ENCODE measurements at places on chromosomes 3 and 15.

- DNase-seq, result peak; percentile 19
Measured at GRCh38 chr15:68298882-68299381, 21.4 kb downstream of the FEM1B start.

GRCh38 chr15:49423901-49424550 lies 984 bp downstream of the FGF7 start:
- DNase-seq, result no peak

DNA sequence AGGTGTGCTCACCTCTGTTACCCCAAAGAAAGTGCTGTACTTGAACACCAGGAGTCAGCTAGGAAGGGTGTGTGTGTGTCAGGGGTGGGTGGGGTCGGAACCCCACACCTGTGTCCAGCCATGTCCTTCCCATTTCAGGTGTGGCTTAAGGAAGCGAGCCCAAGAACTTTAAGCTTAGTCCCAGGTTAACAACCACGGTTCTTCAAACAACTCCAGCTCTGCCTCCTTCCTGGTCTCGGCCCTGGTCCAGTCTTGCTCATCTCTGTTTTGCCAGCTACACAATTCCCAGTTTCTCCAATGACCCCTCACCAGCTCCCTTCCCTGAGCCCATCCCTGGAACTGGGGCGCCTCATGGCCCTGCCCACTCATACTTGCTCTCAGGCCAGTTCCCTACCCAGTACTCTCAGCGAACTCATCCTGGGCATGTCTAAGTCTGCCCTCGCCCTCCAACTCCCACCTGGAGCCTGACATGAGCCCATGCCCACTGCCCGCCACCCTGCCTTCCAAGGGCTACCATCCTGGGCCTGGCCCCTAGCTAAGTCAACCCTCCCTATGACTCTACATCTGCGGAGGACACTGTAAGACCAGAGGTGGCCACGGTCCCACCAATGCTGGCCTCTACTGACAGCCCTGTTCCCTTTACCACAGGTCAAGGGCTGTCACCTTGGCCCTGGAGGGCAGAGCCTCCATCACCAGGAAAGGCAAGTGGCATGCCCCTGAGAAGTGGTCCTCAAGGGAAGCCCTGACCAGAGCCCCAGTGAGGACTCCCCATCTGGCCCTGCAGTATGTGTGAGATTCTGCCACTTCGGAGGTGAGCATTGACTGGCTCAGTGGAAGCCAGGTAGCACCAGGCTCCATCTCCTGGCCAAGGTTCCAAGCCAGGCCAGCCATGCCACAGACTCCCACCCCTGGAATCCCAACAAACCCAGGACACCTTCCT lies 9.2 kb downstream of the POC1A start:
- no peak for DNase-seq

GRCh38 chr3:170162630-170163029 lies 18.9 kb downstream of the PHC3 start:
- no peak for DNase-seq

DNA sequence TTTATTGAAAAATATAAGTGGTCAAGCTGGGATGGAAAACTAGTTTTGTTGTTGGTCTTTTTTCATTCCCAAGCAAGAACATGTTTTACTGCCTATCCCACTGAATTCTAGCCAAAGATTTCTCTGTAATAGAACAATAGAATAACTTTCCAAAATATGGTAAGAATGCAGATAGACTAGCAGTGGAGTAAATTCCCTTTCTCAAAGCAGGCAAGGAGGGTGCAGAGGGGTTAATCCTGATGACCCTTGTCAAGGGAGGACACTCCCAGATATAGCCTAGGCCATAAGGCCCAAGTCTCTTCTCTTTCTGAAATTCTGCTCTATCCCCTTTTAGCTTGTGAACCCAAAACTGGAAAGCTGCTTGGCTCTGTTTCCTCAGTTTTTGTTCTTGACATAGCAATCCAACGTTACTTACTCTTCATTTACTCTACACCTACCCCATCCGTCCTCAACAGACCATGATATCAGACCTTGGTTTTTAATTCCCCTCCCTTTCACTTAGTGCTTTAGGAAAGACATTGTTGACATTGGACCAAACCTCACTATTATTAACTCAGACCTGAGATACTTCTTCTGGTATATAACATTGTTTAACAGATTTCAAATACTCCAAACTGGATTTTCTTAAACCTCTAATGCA lies 453.6 kb upstream of the THBS1 start:
- DNase-seq, result no peak

DNA sequence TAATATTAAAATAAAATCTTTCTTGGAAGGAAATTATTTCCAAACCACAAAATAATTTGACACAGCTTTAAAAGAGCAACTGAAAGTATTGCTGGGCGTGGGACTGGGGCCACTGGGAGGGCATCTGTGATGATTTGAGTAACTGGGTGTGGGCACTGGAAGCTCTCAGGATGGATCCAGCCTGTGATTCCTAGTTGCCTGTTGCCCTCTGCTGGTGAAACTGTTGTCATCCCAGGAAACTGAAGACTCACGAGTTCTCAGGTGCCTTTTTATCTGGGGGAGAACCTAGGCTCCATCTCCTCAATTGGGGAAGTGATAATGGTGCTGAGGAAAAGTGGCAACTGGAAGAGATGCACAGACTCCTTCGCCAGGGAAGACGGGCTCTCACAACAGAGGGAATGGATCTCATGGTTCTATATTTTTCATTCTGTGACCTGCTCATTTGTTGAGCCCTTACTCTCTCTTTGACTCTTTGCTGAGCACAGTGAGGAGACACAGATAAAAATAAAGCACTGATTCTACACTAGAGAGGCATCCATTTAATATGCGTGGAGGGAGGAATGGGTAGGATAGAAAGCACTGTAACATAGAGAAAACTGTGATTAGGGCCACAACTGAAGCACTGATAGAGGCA lies 61.6 kb downstream of the TPRG1 start:
- peak; percentile 14 for DNase-seq

GRCh38 chr3:75610773-75611172 lies 53.4 kb upstream of the FRG2C start:
- DNase-seq, result no peak

DNA sequence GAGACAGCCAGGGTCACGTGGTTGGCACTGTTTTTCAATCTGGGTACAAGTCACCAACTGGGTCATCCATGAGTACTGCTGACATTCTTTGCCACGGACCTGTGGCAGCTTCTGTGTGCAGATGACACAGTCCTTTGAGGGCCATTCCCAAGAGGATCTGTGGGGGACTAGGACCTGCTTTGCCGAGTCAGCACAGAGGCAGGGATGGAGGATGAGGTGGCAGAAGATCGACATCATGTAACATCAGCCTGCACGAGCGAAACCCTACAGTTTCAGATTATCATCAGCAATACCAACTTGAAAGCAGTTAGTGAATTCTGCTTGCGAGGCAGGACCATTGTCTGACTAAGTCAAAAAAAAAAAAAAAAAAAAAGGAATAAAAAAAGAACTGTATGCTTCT lies 227.7 kb downstream of the FOXP1 start:
- no peak for DNase-seq

DNA sequence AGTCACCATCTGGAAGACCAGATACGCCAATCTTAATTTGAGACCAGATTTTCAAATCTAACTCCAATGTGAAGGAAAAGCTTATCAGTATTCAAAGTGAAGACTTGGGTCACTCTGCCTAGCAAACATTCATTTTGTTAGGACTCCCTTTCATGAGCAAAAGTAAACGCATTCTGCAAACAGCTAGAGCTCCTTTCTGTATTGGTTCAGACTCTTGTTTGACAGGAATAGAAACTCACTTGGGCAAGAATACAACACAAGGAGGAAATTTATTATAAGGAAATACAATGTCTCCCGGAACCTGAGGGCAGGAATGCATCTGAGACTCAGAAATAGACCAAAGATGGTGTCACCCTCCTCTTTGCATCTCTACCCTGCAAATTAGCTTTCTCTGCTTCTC lies 558.6 kb downstream of the TAFA4 start:
- DNase-seq, result no peak

DNA sequence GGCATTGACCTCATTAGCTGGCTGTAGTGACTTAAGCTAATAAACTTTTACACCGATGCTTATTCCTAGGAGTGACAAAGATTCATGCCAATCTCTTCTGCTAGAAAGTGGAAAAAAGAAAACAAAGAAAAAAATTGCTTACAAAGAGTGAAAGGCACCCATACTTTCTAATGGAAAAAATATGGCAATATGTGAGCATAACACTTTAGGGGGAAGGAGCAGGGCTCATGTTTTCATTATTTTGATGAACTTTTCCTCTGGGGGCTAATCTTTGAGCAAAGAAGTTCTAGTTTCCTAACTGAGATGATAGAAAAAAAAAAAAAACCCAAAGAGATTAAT lies 94.8 kb upstream of the THRB start:
- DNase-seq, result no peak

DNA sequence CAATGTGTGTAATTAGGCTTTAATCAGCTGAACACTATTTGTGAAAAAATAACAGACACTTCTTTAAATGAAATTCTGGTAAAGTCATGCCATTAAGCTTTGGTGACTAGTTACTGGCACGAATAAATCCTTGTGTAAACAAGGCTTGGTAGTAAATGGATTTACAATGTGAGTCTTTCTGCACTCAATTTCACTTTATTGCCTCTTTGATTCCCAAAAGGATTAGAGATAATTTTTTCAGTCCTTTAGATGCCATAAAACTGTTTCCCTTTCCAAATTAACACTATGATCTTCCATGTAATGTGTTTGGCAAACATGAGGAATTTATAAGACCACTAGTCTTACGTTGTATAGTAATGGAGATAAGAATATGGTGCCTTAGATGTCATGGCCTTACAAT lies 339.5 kb upstream of the DNAJC19 start:
- DNase-seq, result no peak

GRCh38 chr3:38711321-38711720 lies 61.8 kb upstream of the SCN5A start:
- DNase-seq, result no peak

DNA sequence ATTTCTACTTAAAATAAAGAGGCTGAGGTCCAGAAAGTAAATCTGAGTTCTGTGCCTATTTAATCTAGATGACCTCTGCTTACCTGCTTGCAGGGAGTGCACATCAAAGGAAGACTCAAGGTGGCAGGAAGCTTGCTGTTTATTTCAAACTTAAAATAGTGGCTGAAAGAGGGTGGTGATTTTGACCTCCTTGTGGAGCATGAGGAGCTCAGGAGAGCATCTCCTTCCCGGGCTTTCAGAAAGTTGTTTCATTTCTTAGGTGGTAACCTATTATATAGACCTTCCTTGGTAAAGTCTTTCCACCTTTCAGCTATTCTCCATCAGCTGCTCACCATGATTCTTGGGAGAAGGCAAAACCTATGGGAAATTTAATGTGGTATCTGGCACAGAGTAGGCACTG lies 494 bp downstream of the GCSAM start:
- DNase-seq, result no peak

DNA sequence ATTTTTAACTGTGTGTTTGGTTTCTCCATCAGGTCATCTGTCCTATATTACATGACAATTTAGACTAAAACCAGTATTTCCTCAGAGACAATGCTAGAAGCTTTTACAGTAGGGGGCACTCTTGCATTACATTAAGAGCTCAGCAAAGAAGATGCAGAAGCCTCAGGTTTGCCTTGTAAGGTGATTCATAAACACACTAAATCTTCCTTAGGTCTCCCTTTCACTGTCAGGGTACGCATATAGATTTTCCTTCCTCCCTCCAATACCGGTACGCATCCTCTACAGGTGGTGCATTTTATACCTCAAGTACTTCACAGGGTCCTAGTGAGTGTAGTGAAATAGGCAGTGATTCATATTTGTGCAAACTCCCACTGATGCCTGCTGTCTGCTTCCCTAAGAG lies 46.5 kb downstream of the CD86 start:
- no peak for DNase-seq

DNA sequence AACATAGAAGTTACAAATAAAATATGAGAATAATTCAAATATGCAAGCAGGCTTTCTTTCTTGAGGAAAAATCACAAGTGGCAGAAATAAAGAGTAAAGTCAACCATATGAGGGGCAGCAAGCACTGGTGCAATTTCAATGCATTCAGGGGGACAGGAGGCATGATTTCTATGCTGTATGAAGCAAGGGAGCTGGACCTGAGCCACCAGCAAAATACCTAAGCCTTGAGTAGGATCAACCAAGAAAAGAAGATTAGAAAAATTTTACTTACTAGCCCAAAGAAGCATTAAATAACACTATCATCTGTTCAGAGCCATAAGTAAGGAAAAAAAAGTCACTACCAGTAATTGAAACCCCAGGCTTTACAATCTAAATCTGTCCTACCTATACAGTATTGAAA lies 6.3 kb downstream of the ADGRG7 start:
- DNase-seq, result no peak

- DNase-seq, result no peak
Measured at GRCh38 chr15:73940061-73940981, 14.1 kb downstream of the LOXL1 start.

GRCh38 chr3:106341087-106341486 lies 472.3 kb upstream of the CBLB start:
- no peak for DNase-seq

DNA sequence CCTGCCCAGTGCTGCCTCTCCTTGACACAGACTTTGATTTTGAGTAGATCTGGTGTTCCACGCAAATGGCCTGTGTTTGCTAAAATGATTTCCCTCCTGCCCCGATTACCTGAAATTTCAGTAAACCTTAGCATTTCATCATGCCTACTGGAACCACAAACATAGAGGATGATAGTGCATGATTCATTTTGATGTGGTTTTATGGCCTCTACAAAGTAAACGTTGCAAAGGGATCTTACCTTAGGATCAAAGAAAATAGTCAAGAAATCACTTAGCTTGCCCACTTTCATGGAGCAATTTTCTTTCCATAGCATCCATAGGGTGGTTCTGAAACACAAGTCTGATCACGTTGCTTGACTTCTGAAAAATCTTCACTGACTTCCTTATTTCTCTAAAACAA lies 524.6 kb upstream of the ATP11B start:
- no peak for DNase-seq

GRCh38 chr15:101562428-101563059 lies 73.0 kb upstream of the PCSK6 start:
- DNase-seq, result no peak

GRCh38 chr3:123150449-123151215 lies 51.1 kb upstream of the SEC22A start:
- DNase-seq, result no peak

DNA sequence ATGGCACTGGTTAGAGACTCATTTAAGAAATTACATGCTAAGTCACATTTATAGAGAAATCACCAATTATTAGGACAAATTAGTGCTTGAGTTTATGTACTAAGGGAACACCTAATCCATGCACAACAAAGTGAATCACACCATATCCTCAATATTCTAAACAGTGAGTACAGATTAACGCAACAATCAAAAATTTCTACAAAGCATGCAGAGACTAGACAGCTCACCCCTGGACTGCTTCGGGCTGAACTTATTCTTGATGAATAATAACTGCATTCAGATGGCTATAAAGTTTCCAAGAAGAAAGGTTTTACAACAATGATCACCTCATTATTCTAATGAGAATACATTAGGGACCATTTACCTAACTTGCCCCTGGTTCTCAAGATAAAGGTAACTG lies 66.5 kb downstream of the LRRFIP2 start:
- no peak for DNase-seq
